Endothelial cell (in vitro differentiated cells): ENCODE measurements at places on chromosomes 7 and 10.

- no peak for DNase-seq
Observed at GRCh38 chr10:1809139-1809741, 71.9 kb upstream of the ADARB2 start.

DNA sequence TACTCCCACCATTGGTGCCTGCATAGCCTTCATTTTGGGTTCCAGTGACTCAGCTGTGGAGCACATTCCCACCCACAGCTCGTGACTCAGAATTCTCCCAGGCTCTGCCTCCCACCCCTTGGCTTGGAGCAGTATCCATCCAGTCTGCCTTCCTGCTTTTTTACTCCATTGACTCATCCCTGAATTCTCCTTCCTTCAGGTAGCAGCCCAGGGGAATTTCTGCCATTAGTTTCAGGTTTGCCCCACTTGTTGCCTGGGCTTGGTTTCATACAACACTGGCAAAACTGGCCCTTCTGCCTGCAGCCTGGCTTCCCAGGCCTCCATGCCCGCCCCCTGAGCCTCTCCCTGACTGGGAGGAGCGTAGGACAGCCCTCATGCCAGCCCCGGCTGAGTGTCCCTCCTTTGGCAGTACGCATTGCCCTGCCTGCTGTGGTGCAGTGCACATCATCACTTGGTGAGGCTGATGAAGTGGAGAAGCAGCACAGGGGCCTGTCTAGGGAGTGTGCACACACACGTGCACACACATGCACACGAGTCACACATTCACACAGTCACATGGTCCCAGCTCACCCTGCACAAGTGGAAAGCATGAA lies 55.0 kb downstream of the SNX10 start:
- no peak for DNase-seq

DNA sequence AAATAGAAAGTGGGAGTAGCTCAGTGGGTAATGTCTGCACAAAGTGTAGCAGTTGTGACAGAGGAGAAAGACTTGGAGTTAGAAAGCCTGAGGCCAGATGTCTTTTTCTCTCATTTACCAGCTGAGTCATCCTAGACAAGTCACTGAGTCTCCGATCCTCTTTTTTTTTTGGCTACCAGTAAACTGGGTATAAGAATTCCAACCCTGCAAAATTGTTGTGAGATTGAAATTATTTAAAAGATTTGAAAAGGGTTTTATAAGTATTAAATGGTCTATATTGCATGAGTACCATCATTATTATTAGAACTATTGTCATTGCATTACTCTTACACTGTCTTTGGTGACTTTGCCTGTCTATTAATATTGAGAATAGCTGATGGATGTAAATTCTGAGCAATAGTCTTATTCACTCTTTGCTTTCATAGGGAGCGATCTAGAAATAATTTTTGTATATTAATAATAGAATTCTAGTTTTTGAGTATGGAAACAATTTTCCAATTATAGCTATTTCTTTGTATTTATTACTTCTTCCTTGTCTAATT lies 74.0 kb downstream of the ARID5B start:
- DNase-seq = no peak

DNA sequence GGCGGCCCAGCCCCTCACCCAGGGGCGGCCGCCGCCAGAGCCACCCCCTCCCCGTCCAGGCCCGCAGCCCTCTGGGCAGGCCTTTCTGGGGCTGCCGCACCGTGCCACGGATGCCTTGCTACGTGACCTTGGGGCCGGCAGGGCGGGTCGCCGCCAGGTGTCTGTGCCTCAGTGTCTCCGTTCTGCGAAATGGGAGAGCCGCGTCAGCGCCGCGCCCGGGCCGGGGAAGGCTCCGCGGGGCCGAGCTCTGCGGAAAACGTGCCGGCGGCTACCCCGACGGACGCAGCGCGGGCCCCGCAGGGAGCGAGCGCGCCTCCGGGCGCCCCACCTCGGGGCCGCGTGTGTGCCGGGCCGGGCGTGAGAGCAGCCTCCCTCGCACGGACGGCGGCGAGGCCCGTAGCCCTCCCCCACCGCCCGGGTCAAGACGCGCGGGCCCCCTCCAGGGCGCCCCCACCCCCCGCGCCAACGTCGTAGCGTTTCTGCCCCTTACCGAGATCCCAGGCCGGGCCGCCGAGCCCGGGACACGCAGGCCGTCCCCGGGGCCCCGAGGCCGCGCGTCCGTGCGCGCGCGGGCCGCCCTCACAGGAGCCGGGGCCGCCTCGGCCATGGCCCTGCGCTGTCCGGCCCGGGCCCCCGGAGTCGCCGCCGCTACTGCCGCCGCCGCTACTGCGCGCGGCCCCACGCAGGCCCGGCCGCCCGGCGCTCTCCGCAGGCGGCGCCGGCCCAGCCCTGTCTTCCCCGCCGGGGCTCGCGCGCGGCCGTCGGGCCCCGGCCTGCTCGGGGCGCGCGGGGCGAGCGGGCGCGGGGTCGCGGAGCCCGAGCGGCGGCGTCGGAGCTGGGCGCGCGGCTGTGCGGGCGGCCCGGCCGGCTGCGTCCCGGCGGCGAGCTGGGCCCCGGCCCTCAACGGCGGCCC lies 1.1 kb downstream of the ZNF777 start:
- peak; percentile 33 for DNase-seq

GRCh38 chr7:157576415-157576814 lies 239.6 kb downstream of the DNAJB6 start:
- DNase-seq = no peak

- DNase-seq = no peak
Observed at GRCh38 chr10:125041856-125042506, 100.1 kb downstream of the ZRANB1 start.

GRCh38 chr7:114644455-114644854 lies 229.8 kb downstream of the FOXP2 start:
- no peak for DNase-seq

DNA sequence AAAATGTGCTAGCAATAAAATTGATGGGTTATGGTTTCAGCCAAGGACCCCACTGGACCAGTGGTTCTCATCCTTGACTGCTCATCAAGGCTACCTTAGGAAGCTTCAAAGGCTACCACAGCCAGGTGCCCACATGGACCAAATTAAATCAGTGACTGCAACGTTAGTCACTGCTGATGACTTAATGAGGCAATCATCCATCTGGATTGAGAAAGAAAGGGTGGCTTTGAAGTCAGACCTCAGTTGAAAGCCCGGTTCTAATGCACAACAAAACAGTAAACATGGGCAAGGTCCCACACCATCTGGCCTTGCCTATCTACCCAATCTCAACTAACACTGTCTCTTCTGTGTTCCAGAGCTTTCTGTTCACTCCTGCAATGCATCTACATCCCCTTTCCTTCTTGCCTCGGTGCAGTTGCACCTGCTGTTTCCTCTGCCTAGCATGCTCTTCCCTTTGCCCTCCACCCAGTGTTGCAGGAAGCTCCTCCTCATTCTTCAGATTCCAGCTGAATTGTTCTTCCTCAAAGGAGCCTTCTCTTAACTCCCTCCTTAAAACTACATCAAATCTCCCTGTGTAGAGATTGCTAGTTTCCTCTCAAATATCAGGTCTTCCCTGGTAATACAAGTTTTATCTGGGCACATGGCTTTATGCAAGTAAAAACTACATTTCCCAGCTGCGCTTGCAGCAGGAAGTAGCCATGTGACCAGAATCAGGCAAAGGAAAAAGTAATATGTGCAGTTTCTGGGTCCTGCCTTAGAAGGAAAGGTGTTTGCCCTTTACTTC lies 10.3 kb upstream of the KCNK18 start:
- no peak for DNase-seq

GRCh38 chr7:98840096-98840495 lies 29.7 kb downstream of the TMEM130 start:
- DNase-seq = no peak

- DNase-seq = no peak
Observed at GRCh38 chr7:81534996-81535395, 234.9 kb downstream of the HGF start.

DNA sequence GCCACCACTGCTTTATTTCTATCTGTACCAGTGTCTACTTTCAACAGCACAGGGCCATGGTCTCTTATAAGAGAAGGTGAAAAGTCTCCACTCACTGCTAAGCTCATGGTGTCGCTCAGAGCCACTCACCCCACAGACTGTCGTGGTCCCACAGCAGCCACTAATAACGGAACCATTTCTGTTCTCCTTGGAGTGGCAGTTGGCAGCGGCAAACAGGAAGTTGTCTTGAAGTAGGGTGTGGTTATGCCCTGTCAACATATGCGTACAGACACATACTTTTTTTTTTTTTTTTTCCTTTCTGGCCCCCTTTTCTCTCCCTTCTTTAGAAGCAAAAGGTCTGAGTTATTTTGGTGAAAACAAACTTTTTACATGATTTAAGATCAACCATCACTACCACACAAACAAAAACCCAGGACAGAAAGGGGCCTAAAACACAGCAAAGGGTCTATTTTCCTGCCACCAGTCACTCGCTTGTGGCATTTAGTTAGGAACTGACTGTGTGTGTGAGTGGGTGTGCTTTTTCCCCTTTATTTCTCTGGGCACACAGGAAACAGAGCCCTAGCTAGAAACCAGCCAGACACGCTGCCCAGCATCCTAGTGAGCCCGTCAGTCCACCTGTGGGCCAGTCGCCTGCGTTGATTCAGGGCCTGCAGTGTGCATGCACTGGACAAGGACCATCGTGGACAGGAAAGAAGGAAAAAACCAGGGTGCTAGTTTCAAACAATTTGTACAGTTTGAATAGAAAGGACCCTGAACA lies 96.7 kb upstream of the EFCAB10 start:
- DNase-seq = no peak

- no peak for DNase-seq
Observed at GRCh38 chr7:97439637-97440214, 292.2 kb upstream of the TAC1 start.

- no peak for DNase-seq
Observed at GRCh38 chr7:135693558-135693957, 31.2 kb downstream of the STMP1 start.

DNA sequence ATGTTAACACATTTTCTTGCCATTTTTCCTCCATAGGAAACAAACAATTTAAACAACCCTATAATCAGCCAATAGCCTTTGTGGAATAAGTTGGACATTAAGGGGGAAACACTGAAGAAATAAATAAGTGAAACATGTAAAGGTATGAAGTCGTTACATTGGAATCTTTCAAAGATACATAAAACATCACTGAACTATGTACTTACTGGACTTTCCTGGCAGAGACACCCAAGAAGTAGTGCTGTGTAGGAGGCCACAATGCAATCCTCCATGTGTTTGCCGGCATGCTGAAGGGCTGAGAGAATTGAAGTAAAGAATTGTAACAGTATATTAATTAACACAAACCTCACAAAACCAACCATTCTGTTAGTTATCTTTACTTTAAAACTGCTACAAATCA lies 76.5 kb upstream of the GRID1 start:
- no peak for DNase-seq
